RPMI8226 (cell line): ENCODE measurements at places on chromosomes 3 and 15.
A peak's percentile ranks its signal among the peaks of the same experiment; 100 is the strongest.

DNA sequence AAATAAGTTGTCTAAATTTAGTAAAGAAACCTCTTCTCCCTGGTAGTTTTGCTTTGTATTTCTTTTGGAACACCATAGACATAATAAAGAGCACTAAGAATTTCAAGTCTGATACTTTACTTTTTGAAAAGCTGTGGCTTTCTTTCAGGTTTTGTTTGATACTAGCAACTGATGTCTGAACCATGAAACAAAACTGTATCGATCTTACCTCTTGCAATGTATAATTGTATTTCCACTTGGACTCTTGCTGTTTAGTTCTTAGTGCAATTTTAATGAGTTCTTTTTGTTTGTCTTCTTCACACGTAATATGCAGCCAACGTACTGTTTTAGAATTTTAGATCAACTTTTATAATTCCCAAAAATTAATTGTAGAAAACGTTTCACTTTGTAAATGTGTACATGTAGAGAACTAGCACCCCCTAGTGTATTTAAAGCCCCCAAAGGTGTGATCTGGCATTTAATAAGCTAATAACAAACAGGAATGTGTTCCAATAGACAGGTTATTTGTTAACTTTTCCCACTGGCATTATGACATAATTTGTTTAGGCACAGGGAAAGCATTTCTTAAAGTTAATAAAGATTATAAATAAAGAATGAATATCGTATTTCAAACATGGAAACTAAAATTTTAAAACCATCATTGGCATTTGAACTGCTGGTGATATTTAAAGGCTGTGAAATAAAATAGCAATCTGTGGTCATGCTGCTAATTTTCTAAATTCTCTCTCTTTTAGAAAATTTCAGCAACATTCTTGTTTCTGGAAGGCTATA, 289.1 kb upstream of the DNAJC19 start:
- DNase-seq: peak; percentile 14

DNA sequence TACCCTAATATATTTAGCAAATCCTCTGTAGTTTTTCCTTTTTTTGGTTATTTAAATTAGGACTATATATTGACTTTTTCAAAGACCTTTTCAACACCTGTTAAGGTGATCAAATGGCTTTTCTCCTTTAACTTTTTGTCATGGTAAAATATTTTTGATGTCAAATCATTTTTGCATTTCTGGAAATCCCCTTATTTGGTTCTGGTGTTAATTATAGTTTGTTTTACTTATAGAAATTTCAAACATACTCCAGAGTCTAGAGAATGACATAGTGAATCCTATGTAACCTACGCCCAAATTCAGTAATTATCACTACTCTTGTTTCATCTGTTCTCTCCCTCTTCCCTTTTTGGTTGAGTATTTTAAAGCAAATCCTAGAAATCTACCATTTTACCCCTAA, 121.3 kb upstream of the TBL1XR1 start:
- DNase-seq: no peak

DNA sequence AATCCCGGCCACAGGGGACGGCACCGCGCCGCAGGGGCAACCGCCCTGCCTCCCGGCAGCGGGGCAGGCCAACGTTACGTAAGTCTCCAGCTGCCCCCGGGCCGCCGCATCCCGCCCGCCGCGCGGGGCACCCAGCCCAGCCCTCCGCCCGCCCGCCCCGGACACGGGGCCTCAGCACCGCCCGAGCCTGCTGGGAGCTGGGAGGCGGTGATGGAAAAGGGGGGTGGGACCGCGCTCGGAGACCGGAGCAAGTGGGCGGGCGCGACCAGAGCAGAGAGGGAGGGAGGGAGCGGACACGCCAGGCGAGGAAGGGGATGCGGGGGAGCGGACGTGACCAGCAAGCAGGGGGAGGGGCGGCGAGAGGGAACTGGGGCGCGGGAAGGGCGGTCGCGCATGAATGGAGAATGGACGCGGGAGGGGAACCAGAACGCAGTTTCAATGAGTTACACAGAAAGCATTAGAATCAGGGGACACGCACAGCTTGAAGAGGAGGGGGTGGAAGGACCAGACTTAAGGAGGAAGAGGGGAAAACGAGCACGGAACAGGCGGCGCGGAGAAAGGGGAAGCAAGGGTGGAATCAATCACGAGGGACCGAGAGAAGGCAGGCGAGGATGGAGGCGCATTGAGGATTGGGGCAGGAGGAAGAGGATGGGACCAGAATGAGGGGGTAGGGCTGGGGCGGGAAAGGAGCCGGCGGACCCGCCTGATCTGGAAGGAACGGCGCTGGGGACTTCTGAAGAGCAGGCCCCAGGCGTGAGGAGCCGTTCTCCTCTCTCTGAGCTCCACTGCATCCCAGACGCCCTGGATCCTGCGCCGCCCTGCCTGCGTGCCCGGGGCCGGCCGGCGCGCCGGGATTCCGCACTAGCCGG, 559 bp downstream of the PKM start:
- DNase-seq: peak; percentile 86

DNA sequence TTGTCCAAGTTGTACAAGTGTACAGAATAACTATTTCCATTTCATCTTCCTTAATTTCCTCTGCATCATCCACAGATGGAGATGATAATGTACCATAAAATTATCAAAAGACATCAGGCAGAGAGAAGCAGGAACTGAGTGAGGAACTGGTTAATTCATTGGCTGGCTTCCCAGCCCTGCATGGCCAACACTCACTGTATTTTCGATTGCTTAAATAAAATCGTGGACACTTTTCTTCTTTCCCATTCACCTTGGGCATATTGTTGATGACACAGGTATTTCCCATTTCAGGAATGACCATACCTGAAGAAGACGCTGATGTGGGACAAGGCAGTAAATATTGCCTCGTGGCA, 144.2 kb upstream of the ABHD17C start:
- DNase-seq: no peak

DNA sequence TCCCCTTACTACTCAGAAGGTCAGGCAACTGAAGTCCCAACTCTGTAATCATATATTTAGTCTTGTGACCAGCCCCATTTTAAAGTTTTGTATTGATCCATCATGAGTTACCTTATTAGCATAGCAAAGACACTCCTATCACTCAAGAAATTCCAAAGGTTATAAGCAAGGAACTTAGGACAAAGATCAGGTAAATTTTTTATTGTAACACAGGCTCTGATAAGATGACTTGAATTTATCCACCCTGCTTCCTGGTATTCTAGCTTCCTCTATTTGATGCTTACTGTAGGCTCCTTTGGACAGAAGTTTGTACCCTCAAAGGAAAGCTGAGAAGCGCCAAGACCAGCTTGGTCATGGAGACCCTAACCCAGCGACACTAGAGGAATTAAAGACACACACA, 8.2 kb upstream of the NDN start:
- no peak for DNase-seq

DNA sequence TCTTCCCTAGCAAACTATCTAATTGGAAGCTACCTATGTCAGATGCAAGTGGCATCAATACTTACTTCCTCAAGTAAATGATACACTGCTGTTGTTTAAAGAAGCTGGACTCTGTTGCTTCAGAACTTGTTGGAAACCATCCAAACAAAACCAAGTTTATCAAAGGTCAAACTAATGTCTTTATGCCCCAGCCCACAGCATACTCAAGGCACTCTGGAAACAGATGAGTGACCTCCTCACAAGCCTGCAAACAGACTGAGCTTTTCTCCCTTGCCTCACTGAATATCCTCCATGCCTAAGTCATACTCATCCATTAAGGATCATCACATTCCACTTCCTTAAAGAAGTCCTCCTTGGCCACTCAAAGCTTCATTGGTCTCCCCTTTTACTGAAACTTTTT, 107.4 kb upstream of the ACP3 start:
- DNase-seq: no peak

GRCh38 chr3:169674090-169674489, 10.6 kb upstream of the MECOM start:
- no peak for DNase-seq

- peak; percentile 72 for DNase-seq
Measured at GRCh38 chr15:100918690-100919480, at the start of gene LRRK1. LRRK1 (plus strand) TSS chr15:100919357; CDS start chr15:100924633, 5,276 bp downstream.

DNA sequence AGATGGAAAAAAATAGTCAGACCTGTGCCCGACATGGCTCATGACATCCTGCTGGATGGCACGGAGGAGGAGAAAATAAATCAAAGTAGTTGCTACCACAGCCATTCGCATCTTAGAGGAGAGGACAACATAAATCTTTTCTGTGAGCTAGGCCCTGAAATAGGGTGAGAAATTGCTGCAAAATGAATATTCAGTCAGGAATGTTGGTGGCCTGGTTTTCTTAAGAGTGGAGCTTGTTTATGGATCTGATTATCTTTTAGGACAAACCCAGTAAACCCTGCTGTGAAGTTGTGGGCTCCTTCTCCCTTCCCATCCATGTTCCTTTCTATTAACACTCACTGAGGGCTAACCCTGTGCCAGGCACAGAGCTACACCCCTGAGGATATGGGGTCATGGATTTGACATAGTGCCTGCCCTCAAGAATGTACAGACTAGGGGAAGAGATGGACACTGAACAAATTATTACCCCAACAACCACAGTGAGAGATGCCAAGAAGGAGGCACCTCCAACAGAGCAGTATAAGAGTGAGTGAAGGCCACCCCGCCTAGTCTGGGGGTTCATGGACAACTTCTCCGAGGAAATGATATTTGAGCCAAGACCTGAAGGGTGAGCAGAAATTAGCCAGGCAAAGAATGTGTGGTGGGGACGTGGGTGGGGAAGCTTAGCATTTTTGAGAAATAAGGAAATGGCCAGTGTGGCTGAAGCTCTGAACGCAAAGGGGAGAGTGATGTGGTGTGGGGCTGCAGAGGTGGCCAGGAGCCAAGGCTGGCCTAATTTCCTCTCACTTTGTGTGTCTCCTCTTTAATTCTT, 68.9 kb upstream of the ARL8B start:
- no peak for DNase-seq

DNA sequence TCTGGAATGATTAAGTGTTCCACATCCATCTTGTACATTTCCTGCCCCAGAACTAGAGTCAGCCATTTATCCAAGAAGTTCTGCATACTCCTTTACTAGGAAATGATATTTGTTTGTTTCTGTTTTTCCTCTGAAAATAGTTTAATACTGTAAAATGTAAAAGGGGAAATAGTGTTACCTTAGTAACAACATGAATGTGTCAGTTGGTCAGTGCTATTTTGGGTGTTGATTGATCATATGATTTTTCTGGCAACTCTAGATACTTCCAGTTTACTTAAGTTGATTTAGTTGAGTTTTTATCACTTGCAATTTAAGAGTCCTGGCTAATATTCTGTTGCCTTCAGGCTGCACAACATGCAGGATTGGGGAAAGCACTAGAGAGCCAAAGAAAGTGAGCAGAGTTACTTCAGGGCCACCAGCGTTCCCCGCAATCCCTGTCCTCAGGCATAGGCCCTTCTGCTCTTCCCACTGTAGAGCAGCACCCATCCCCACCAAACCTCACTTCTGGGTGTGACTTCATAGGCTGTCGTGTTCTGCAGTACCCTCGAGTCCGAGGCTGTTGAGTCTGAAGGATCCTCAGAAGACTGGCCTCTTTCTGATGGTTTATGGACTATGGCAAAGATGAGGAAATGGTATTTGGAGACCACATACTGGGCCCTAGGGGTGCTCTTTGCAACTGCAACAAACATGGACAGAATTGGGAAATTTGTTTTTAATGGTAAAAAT, 69.0 kb downstream of the CHD2 start:
- DNase-seq: no peak

DNA sequence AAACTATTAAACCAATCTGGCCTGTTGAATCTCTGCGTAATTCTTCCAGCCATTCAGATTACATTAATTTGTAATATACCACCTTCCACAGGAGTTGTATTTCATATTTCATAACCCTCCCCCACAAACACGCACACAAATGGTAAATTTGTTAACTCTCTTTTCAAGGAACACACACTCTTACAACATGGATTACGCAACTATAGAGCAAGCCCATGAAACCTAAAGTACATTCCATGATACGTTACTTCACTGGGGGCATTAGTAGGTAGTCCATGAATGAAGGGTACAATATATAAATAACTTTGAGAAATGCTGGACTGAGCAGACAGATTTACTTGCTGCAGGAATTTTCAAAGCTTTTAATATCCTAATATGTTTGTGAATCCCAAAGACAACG, 65.0 kb downstream of the TRIM69 start:
- DNase-seq: no peak

- no peak for DNase-seq
Measured at GRCh38 chr15:70853973-70854665, at the start of gene LARP6. LARP6 (minus strand) TSS chr15:70854157; CDS start chr15:70854088, 69 bp downstream.

DNA sequence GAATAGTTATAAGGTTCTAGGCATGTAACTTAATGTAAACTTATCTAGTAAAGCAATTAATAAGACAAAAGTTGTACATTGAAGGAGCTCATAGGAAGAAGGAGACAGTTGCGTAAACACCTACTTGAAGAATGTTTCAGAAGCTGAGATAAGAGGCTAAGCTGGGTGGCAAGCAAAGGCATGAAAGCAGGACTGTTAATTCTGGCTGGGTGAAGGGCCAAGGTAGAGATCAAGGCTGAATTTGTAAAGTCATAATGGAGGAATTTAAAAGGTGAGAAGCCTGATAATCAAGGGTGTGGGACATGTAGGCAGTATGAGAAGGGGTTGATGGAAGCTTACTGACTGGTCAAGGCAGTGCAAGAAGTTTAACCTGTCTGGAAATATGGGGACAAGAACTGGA, 80.4 kb upstream of the TGFBR2 start:
- no peak for DNase-seq

GRCh38 chr15:52441841-52442240, 86.8 kb downstream of the MYO5A start:
- no peak for DNase-seq

DNA sequence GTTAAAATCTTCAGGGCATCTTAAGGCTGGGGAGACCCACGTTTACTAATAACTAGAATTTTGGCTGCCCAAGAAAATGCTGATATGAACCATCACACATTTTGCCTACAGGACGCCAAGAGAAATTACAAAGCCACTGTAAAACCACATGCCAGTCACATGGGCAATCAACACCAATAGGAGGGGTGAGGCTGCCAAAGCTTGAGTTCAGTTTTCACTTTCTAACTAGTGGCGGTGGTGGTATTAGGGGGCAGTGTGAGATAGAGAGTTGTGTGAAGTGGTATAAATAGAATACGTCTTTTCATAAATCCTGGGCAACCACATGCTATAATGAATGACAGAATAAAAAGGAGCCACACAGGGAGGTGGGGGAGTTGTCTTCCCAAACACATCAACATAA, 147.3 kb downstream of the WNT5A start:
- no peak for DNase-seq

- peak; percentile 72 for DNase-seq
Measured at GRCh38 chr3:46092702-46093080, 65.4 kb upstream of the XCR1 start.

DNA sequence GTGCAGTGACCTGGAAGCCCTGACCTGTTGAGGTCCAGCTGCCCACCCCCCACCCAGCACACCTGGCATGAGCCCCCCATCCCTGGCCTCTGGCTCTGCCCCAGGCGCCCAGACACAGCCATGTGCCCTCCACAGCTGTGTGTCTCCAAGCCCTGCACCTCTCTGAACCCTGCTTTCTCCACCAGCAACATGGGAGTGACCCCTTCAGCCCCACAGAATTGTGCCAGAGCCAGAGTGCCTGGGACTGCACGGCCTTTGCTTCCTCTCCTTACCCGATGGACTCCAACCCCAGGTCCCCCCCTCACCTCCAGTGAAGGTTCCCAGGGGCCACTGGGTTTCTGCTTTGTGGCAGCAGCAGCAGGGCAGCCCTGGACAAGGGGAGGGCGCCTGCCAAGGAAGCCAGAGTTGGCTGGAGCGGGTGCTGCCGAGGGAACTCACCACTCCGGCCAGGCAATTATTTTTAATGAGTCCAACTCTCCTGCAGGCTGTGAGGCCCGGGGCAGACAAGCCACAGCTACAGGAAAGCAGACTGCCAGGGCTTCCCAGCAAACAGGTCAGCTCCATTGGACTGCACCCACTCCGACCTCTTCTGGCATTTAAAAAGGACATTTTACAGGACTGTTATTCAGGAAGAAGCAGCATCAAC, 24.1 kb downstream of the PRR20G start:
- DNase-seq: no peak
